ENCODE measurements at places on chromosomes 11 and 22.

DNA sequence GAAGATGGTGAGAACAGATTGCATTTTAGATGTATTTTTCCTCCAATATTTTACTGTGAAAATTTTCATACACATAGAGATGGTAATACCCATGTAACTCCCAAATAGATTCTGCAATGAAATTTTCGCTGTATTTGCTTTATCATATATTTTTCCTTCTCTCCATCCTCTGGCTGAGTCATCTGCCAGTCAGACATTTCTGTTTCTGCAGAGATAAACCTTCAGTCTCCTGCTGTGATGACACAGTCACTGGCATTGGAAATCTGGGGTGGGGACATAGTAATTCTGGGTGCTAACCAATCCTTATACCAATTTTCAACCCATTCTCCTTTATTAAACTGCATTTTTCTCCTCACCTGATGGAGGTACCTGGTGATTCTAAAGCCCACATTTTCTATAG, 33.7 kb downstream of the SVIP start:
- DNase-seq: no peak

GRCh38 chr11:67506426-67507051, 1.4 kb upstream of the PITPNM1 start:
- no peak for DNase-seq

DNA sequence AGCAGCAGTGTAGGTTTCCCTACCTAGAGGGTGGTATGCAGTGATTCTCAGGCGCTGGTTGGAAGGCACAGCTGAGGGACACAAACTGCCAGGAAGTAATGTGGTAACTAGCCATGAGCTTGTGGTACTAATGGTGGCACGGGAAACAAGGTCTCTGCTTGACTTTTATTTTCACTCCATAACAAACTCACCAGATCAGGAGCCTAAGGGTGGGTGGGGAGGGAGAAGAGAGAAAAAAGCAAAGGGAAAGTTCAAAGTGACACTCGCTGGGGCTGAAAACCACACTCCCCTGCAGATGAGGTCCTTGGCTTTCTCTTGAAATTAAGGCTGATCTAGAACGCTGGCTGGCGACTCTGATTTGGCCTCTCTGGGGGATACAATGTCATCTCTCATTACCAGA, 22.0 kb downstream of the TRAF6 start:
- no peak for DNase-seq

GRCh38 chr11:19398273-19398672, 157.5 kb upstream of the E2F8 start:
- no peak for DNase-seq

DNA sequence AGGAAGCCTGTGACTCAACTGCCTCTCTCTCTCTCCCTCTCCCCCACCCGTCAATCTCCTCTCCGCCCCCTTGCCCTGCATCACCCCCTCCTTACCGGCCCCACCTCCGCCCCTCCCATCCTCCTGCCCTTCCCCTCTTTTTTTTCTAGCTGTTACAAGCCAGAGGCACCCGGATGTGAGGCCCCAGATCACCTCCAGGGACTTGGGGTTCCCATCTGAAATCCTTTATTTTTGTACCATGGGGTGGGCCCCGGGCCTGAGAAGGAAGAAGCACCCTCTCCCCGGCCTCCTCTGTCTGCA, 10.8 kb downstream of the KCTD17 start:
- no peak for DNase-seq

GRCh38 chr22:23583836-23584235, 3.7 kb upstream of the IGLL1 start:
- no peak for DNase-seq

- no peak for DNase-seq
Observed at GRCh38 chr11:28491431-28491830, 383.2 kb downstream of the METTL15 start.

DNA sequence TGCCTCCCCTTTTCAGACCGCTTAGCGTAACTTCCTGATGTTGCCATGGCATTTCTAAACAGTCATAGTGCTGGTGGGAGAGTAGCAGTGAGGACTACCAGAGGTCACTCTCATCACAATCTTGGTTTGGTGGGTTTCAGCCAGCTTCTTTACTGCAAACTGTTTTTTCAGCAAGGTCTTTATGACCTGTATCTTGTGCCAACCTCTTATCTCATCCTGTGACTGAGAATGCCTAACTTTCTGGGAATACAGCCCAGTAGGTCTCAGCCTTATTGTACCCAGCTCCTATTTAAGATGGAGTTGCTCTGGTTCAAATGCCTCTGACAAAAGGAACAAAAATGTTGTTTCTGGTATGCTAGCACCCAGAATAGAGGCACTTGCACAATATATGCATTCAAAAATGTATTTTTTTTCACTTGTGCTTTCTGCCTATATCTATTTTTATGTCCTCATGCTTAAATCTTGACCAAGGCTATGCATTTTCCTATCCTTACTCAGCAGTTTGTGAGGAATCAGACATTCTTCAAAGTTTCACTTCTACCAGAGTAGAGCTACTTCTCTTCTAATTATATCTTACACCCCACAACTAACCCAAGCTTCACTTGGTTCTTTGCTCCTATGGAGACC, 16.1 kb upstream of the OR51M1 start:
- no peak for DNase-seq

- no peak for DNase-seq
Observed at GRCh38 chr22:36937319-36938027, 24.0 kb downstream of the CSF2RB start.

- no peak for DNase-seq
Observed at GRCh38 chr11:38130514-38130913, 1532.5 kb upstream of the RAG2 start.

DNA sequence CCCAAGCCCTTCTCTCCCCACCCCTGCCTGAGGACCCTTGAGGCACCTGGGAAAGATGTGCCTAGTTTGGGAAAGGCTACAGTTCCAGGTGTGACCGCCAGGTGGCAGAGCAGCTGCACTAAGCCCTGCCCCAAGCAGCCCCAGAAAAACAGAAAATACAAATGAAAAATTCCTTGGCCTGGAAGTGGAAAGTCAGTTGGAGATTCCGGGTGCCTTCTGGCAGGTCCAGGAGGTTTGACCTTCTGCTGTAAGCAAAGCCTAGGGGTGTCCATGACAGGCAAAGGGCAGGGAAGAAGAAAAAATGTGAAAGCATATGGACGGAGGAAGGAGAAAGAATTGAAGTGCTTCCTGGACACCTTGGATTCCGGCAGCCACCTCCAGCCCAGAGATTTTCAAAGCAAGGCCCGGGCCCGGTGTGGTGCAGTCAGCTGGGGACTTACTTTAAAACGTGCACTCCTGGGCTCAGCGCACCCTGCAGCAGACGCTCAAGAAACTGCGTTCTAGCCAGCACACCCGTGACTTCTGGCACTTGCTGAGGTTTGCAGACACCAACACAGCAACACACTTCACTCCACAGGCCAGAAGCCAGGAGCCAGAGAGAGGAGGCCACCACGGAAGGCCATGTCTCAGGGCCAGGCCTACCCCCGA, 37.3 kb upstream of the SLC22A12 start:
- DNase-seq: no peak

DNA sequence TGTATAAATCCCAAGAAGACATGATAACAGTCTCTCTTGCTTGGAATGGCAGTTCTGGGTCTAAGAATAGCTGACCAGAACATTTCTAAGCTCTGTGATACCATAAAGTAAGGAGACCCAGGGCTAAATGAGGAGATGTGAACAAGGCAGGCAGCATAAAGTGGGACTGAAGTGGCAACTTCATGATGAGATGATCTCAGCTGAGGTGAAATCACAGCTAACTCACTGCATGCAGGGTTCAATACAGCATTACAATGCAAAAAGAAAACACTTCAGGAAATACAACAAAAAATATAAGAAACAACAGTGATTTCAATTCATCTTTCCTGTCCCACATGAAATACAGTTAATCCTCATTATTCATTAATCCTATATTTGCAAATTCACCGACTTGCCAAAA, 44.6 kb downstream of the MRE11 start:
- no peak for DNase-seq

- no peak for DNase-seq
Observed at GRCh38 chr11:75283391-75283931, 42.9 kb downstream of the TPBGL start.

- peak; percentile 15 for DNase-seq
Observed at GRCh38 chr11:73982595-73982989, at the start of gene UCP2. Gene UCP2, minus strand, starts transcription at chr11:73982843. Its CDS starts 4,465 bp downstream, at chr11:73978378.

GRCh38 chr11:46308631-46309419, 31.4 kb downstream of the CREB3L1 start:
- DNase-seq: no peak

GRCh38 chr11:74524501-74524900, 31.0 kb upstream of the LIPT2 start:
- DNase-seq: no peak
